NCI-H1436 treated with DMSO at 0.1 percent for 48 hours (cell line): ENCODE measurements at places on chromosomes 5 and 9.

- DNase-seq = no peak
Measured at GRCh38 chr9:136496181-136496580, 13.3 kb upstream of the SEC16A start.

DNA sequence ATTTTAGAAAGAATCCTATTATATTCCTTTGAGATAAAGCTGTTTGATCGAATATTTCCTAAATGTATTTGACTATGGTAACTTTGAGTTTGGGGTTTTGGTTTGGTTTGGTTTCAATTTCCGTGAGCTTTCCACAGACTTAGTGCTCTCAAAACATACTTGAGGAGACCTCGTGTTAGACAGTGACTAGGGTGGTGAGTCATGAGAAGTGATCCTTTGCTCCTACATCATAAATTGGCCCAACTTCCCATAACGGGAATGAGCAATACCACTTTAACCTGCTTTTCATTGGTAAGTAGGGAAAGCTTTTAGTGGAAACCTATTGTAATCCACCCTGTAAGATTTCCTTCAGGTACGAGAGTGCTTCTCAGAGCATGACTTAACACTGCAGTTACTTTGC, 3.8 kb upstream of the RASEF start:
- DNase-seq = no peak

DNA sequence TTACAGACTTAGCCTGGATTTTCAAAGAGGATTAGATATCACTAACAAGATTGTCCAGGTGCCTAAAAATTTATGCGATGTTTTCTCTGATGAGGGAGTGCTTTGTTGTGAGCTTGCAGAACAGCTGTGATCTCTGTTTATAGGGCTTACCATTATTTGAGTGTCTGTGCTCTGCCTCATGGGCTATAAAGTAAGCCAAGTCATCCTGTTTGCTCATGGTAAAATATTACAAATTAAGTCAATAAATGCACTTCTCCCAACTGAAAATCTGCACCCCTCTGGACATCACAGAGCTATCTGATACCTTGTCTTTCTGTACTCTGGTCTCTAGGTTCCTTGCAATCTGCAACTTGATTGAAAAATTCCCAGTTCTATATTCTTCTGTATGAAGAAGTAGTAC, 293.4 kb upstream of the ACTBL2 start:
- DNase-seq = no peak

DNA sequence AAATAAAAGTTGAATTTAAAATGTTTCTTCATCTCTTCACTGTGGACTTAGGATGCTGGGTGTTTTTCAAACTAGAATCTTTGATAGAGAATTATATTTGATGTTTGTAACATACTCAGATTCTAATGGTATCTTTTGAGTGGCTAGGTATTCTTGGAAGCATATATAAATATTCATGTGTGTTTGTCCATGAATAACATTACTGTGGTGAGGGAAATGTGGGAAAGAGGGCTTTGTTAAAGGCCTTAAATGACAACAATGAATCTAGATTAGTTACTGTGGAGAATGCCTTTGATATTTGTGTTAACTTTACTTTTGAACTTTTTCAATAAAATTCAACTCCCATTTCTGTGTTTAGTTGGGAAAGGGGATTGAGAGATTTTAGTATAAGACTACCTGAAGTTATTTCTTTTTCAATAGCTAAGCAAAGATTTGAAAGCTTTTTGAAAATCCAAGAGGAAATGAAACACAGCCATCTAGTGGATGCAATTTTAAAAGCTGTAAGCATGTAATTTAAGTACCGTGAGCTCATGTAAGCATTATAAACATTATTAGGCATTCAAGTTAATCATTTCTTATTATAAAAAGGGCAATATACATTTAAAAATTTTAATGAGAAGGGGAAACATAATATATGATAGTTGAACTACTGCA, 69.6 kb downstream of the CCDC171 start:
- DNase-seq = no peak
